ENCODE measurements at places on chromosomes 1 and 21. TPM values are rescaled to one million over a fixed set of nuclear protein-coding genes. Genes with fewer than 3 reads are reported as not detected.

BNIPL gene
- total RNA-seq, result 1.3 TPM

TNNI3K gene
- 3.9 TPM for total RNA-seq

DNA sequence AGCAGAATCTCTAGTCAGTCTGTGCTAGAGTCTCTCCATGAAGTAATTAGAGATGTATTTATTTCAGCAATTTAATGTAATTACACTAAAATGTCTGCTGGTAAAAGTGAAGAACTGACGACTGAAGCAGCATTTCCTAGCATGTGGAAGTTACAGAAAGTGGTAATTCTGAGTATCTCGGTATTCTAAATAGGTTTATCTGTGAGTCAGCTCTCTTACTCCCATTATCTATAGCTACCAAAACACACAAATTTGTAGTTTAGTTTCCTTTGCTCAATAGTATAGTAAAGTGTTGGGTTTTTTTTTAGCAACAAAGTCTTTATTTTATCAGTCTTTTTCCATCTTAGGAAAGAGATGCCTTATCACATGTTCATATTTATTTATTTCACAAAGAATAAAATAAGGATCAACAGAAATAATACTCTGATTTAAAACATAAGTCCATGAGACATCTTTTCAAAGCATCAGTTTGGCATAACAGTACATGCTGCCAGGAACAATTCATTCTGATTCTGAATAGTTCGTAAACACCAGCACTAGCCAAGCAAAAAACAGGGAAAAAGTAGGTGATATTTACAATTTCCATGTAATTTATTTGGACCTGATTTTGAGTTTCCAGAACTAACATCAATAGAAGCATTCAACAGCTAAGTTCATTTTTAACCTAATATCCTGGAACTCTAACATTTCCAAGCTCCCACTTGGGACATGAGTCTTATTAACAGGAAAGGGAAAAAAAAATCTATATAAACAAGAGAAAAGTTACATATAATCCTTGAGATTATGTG lies 76.3 kb downstream of the KCNT2 start:
- H3K36me3 ChIP-seq, result no peaks in the 10 kb centered on the region
- H3K4me1 ChIP-seq, result no peaks in the 10 kb centered on the region
- DNase-seq, result no peak
- H3K27me3 ChIP-seq, result no peaks in the 10 kb centered on the region
- H3K27ac ChIP-seq, result peak overlapping the region; percentile 60

- no peaks in the 10 kb centered on the region for H3K36me3 ChIP-seq
- no peak for DNase-seq
- H3K4me1 ChIP-seq, result no peaks in the 10 kb centered on the region
- H3K27me3 ChIP-seq, result no peaks in the 10 kb centered on the region
- H3K4me3 ChIP-seq, result no peak overlapping the region
Observed at GRCh38 chr1:93811326-93812065, 67.5 kb downstream of the DNTTIP2 start.

DNA sequence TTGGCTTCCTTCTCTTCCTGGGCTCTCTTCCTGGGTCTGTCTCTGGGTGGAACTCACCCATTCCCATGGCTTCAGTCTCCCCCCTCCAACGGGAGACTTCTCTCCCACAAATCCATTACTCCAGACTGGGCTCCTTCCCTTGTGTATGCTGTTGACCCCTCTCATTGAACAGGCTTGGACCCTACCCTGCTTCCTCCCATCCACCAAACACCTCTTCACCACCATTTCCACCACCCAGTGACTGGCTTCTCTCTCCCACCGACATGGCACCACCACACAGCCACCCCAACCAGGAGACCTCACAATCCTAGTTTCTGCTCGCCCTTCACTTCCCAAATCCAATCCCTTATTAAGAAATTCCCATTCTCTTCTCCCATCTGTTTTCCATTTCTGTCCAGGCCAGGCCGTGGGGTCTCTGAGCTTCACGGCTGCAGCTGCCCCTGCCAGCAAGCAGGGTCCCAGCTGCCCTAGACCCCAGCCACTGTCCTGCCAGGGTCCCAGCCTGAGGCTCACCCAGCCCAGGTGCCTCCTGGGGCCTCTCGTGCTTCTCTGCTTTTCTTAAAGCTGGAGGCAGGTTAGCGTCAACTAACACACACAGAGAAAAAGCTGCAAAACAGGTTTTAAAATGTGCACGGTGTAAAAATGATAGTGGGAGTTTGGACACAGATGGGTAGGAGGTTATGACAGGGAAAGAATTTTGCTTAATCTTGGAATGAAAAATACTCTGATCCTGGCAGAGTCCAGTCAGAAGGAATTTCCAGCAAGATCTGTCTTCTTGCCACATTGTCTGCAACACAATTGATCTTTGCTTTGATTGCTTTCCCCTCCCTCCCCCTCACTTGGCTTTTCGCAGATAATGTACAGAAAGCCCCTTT lies 383.8 kb upstream of the VAMP3 start:
- no peak for DNase-seq
- peaks cover 22% of the 10 kb centered on the region for H3K4me1 ChIP-seq
- H3K36me3 ChIP-seq, result no peaks in the 10 kb centered on the region
- no peaks in the 10 kb centered on the region for H3K27me3 ChIP-seq
- no peak overlapping the region for H3K27ac ChIP-seq

Data from tibial nerve (tissue), 4 donors.